Stimulated activated CD4-positive, alpha-beta T cell treated with anti-CD3 and anti-CD28 coated beads, Interleukin-4, amount 100 ng/mL, for 4 hours (primary cell): ENCODE measurements at places on chromosomes 5 and 9.

DNA sequence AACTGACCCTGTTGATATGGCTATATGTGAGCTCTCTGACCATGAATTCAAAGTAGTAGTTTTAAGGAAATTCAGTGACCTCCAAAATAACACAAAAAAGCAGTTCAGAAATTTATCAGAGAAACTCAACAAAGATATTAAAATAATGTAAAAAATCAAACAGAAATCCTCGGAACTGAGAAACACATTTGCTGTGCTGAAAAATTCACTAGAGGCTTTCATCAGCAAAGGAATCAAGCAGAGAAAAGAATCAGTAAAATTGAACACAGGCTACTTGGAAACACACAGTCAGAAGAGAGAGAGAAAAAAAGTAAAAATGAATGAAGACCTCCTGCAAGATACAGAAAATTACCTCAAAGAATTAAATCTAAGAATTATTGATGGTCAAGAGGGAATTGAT, 417.2 kb downstream of the TMEM232 start:
- no peak for DNase-seq

DNA sequence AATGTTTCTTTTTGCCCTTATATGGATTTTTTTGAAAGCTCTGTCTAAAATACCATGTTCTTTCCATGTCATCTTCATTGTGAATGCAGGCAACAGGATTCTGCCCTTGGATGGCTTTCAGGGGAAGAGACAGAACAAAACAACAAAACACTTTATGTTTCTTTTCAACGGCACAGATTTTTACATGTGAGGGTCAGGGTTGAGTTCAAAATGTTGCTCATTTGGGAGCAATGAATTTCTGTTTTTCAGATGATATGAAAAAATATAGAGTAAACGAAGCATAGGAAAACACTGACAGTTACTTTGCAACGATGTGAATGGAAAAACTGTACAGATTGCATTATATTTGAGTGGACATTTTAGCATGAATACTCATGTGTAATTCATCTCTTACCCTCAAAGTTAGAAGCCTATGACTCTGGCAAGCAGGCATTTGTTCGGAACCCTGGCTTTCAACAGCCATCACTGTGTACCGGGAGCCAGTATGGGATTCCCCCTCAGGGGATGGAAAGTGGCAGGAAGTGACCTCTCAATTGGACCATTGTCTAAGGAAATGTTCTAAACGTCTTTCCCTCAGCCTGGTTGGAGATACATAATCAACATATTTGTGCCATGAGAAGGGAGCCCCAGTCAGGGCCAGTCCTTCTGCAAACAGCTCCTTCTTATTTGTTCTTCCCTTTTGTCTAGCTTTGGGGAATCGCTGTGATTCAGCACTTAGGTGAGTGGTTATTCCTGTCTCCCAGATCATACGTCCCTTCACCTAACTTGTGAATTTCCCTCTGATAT, 153.9 kb upstream of the MEF2C start:
- DNase-seq: no peak

DNA sequence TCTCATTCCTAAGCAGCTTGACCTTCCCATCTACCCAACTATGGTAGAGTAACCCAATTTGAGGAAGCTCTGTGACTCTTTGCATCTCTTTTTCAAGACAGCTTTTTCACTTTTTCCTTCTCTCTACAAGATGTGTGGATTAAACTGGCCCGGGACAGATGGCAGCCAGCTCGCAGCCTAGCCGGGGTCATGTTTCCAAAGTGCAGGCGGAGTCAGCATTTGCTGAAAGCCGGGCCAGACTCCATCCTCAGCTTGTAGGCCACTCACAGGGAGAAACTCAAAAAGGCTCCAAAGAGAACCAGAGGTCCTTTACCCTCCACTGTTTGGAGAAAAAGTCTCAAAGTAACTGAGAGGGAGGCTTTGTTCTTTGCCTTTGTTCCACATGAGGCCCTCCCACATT, 286.8 kb upstream of the PANK3 start:
- DNase-seq: no peak

DNA sequence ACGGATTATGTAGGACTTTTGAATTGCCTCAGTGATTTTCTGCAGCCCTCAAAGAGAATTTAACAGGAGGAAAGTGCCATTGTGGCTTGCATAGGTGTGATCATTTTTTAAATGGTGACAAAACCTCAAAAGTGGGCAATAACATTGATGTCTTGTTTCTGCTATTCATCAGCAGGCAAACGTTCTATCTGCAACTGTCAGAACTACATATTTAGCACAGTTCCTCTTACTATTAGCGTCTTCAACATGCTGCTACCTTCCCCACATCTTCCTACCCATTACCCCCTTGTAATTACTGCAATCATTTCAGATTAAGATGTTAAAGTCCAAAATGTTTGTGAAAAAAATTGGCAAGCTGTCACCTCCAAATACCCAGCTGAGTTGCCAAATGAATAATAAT, 254.6 kb downstream of the SMARCA2 start:
- no peak for DNase-seq

DNA sequence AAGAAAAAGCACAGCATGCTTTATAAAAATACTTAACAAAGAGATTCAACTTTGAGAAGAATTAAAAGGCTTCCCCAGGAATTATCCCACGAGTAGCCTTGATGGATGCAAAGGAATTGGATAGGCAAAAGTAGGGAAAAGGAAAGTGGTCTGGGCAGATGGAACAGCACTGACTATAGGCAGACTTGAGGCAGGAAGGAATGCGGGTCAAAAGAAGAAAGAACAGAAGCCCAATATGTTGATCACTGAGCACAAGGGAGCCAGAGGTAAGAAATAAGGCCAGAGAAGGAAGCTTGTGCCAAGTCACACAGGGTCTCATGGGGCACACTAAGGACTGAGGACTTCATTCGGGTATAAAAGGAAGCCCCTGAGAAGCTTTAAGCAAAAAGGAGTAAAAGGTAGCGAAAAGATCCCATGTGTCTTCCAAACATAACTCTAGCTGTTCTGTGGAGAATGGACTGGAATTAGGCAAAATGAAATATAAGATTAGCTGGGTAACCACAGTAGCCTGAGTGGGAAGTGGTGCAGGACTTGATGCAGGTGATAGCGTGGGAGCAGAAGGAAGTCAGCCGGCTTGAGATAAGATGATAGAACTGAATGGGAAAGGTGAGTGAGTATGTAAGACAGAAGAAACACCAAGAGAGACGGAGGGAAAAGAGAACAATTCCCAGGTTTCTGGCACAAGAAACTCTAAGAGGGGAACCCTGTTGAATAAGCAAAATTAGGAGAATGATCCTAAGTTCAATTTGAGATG, 106.6 kb downstream of the DENND1A start:
- DNase-seq: no peak

- no peak for DNase-seq
These were observed 273.6 kb downstream of the ADAMTSL1 start for GRCh38 chr9:18747595-18747994.

DNA sequence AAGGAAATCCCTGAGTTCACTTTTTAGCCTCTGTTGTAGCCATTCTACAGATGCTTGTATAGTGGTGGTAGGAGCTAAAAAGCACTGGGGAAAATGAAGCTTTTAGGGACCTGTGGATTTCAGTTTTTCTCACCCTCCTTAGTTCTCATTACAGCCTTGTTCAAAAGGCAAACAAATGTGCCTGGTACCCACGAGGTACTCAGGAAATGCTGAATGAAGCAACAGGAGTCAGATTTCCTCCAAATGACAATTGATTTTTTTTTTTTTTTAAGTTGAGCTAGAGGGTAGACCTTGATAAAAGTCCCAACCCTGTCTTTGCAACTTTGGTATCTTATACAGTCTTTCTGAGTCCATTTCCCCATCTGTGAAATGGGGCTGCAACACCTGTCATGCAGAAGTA, 21.3 kb upstream of the TMOD1 start:
- no peak for DNase-seq

- DNase-seq: no peak
These were observed 16.0 kb upstream of the SLC22A4 start for GRCh38 chr5:132277971-132278853.

DNA sequence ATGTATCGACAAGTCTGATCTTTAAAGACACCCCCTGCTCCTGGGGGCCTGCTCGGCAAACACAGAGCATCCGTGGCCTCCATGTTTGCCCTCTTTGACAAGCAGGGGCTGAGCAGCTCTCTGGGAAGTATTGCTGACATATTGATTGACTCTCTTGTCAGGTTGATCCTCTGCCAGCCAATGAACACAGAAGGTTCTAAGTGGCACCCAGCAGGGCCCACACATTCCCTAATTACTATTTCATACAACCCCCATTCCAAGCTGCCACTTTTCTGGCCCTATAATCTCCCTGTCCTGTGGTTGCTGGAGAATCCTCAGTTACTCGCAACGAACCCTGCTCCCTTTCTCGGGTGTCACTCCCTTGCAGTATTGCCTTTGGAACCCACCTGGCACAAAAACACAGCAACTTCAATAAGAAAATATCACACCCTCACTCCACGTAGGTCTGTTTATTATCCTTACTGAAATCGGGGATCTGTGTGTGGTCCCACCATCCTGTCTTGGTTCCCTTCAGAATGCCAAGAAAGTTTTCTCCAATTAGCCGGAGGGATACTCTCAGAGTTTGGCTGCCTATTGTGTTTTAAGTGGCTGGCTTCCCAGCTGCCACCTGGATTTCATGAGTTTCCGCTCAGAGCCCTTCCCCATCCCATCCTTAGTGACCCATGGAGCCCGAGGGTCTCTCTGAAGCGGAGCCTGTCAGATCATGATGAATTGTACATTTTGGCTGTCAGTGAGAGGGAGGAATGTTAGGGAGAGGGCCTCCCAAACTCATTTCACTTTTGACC, 249.0 kb upstream of the WWC1 start:
- no peak for DNase-seq

GRCh38 chr5:14183187-14183939, 40.2 kb downstream of the TRIO start:
- DNase-seq: no peak

DNA sequence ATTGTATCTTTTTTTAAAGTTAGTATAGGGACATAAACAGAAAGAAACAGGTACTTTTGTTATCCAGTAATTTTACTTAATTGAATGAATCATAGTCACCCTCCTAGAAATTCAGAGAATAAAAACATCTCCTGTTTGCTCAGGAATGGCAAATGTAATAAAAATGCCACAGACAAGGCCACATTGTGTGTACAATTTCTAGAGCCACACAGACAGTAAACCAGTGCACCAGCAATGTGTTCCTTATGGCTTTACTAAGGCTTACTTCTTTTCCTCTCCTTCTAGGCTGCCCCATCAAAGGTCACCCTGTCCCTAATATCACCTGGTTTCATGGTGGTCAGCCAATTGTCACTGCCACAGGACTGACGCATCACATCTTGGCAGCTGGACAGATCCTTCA, 145.5 kb downstream of the SAXO1 start:
- no peak for DNase-seq

- DNase-seq: no peak
These were observed 12.5 kb downstream of the TERT start for GRCh38 chr5:1282131-1282992.

DNA sequence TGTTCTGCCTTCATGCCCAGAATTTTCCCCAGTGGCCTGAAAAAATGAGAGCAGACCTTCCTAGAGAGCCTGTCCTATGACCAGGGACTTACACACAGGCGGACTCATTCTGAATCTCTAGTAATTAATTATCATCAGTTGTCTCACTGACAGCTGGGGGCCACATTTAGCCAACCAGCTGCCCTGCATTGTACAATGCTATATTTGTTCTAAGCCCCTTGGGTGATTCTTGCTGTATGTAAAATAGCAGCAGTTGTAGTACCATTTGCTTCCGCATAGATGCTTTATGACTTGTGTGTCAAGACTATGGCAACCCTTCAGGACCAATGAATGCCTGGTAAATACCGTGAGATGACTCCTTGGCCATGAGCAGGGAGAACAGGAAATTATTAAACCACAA, 415.4 kb upstream of the SEMA6A start:
- DNase-seq: no peak
